Fibroblast of skin of scalp (primary cell): ENCODE measurements at places on chromosomes 4 and X.

DNA sequence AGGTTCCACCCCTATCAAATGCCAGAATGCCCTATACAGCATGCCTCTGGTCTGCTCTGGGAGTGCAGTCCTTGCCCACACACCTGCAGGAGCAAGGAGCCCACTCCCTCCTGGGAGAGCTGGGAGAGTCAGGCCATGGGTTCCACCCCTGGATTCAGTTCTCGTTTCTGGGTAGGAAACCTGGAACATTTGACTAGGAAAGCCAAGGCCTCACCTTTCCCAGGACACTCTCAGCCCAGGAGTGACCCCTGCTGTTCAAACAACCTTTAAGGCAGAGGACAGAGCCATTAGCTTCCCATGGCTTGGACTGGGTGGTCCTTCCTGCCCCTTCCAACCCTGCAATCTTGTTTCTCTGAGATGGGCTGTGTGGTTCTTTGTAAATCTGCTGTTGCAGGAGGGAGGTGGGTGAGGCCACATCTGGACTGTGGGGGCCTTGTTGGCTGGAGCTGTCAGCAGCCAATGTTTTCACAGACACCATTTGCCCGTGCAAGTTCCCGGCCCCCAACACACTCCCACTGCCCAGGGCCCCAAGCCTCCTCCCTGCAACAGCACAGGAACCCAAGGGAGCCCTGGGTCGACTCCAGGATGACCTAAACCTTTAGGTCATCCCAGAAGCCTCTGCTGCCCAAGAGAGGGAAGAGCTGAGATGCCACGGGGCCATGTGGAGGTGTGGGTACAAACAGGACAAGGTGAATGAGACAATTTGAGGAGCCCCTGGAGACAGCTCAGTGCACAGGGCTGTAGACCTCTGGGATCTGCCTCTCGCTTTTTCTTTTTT, 104.4 kb downstream of the PJA1 start:
- no peak for DNase-seq

- peak; percentile 9 for DNase-seq
These were observed 911.2 kb downstream of the FSTL5 start for GRCh38 chr4:161252520-161253141.

DNA sequence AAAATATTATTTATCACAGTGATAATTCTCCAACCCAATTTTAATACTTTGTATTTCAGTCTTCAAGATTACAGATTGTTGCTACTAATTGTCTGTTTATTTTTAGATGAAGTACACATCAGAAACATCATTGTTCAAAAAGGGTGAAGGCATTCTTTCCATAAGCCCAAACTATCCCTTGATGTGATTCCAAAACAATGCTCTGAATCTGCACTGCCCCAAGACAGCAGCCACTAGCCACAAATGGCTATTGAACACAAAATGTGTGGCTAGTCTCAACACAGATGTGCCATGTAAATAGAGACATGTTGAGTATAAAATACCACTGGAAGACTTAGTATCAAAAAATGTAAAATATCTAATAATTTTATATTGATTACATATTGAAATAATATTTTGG, 150.7 kb upstream of the MAB21L2 start:
- DNase-seq = no peak

DNA sequence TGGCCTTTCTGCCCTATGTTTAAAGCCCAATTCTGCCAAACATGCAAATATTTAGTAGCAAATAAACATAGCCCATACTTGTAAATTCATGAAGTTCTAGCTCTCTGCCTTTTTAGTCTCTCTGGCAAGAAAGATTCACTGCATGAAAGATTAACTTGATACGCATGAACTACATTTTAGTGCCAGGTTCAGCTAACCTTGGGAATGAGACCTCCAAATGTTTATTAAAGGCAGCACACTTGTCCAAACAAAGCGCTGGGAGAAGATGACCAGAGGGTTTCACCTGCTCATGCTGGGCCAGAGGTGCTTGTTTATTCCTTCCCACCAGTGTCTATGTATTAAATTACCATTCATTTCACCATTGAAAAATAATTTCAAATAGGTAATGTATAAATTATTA, 44.5 kb upstream of the IL1RAPL1 start:
- no peak for DNase-seq

- DNase-seq = peak; percentile 49
These were observed 733 bp downstream of the CCNA2 start for GRCh38 chr4:121822796-121823504.
